Stimulated activated CD4-positive, alpha-beta T cell treated with anti-CD3 and anti-CD28 coated beads, Interleukin-15, amount 100 ng/mL, for 1 hour (primary cell): ENCODE measurements at places on chromosomes 6 and 20.

GRCh38 chr6:47168180-47168579, 126.0 kb upstream of the ADGRF1 start:
- no peak for DNase-seq

DNA sequence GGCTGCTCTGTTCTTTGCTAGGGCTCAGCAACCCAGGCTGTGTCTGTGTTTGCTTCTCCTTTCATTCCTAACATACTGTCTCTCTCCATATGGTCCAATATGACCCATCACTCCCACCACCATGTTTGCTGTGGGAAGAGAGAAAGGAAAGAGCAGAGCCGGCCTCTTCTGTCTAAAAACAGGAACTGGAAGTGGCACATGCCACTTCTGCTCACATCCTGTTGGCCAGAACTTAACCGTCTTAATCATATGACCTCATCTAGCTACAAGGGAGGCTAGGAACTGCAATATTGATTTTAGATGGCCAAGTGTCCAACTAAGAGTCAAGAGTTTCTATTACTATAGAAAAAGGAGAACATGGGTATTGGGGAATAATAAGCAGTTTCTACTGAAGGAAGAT, 212.5 kb upstream of the CHD6 start:
- no peak for DNase-seq

- no peak for DNase-seq
Observed at GRCh38 chr20:20780127-20780824, 67.8 kb upstream of the RALGAPA2 start.

- no peak for DNase-seq
Observed at GRCh38 chr6:150435832-150436231, 67.0 kb downstream of the IYD start.

DNA sequence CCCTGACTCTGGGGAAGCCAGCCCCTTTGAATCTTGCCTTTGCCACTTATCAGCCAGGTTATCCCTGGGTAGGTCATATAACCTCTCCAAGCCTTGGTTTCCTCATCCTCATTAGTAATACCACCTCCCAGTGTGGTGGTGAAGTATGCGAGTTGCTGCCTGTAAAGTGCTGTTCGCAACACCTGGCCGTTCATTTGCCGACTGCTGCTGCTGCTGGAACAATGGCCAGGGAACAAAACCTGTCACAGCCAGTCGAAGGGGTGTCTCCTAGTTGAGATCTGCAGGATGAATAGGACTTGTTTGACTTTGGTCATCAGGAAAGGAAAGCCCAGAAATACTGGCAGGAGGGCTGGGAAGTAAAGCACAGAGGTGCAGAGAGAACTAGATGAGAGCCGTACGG, 6.1 kb downstream of the MANBAL start:
- no peak for DNase-seq

DNA sequence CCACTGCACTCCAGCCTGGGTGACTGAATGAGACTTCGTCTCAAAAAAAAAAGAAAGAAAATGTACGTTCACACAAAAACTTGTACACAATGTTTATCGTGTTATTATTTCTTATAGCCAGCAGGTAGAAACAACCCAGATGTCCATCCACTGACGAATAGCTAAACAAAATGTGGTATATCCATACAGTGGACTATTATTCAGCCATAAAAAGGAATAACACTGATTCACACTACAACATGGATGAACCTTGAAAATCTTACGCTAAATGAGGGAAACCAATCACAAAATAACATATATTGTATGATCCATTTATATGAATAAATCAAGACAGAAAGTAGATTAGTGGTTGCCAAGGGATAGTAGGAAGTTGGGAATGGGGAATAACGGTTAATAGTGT, 75.1 kb upstream of the EPB41L1 start:
- no peak for DNase-seq

- DNase-seq: no peak
Observed at GRCh38 chr6:75813476-75814250, 64.6 kb downstream of the MYO6 start.

DNA sequence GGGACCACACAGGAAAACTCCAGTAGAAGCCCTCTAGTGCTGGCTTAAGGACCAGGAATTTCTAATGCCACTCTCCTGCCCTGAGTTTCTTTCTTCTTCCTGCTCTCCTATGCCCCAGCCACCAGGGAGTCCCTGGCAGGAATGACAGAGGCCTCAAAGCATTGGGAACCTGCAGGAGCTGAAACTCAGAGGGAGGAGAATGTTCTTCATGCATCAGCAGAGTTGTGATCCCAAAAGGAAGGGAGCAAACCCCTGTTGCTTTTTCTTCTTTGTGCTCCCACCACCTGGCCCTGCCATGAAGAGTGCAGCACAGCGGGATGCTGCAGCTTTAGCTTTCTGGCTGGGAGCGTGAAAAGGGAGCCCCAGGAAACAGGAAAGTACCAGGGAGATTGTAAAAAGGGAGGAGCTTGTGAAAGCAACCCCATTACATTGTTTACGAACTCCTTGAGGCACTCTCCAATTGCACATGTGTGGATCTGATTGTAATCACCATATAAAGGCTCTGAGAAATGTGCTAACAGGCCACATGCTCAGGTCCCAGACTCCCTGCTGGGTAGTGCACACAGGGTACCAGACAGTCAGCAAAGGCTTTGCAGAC, 34.7 kb upstream of the FKBP1A start:
- no peak for DNase-seq

DNA sequence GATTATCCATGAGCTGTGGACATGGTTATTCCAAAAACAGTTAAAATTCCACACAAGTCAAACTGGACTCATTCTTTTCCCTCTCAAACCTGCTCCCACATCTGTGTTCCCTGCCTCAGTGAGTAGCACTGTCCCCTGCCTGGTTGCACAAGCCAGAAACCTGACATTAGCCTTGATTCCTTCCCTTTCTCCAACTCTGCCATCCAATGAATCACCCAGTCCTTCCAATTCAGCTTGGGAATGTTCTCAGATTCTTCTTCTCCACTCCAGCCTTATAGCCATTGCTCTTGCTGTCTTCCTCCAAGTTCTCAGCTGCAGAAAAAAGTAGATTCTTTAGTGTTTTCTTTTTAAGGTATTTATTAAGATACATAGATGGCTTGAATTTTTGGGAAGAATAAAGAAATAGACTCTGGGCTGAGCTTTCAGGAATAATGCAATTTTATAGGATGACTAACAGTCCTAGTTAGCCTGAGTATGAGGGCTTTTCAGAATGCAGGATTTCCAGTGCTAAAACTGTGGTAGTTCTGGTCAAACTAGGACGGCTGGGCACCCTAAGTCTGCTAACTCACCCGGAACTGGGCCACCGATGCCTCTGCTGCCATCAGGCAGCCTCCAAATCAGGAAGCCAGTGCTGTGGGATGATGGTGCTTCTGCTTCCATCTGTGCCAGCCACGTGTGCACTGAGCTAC, 18.2 kb upstream of the SASH1 start:
- DNase-seq: no peak

GRCh38 chr20:47886454-47887041, 101.3 kb upstream of the SULF2 start:
- no peak for DNase-seq

DNA sequence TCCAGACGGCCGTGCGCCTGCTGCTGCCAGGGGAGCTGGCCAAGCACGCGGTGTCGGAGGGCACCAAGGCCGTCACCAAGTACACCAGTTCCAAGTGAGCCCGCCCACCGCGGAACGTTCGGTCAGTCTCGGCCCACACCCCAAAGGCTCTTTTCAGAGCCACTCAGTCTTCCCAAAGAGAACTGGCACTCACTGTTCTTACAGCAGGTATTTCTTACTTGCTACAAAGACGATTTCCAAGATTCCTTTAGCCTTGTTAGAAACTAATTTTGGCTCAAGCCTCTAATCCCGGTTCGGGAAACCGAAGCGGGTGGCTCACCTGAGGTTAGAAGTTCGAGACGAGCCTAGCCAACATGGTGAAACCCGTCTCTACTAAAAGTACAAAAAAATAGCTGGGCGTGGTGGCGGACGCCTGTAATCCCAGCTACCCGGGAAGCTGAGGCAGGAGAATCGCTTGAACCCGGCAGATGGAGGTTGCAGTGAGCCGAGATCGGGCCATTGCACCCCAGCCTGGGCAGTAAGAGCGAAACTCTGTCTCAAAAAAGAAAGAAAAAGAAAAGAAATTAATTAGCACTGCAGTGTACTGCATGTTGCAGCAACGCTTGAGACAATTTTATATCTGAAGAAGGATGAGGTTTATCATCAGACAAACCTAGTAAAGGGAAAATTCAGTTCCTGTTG, 73.1 kb downstream of the OR2B2 start:
- no peak for DNase-seq

DNA sequence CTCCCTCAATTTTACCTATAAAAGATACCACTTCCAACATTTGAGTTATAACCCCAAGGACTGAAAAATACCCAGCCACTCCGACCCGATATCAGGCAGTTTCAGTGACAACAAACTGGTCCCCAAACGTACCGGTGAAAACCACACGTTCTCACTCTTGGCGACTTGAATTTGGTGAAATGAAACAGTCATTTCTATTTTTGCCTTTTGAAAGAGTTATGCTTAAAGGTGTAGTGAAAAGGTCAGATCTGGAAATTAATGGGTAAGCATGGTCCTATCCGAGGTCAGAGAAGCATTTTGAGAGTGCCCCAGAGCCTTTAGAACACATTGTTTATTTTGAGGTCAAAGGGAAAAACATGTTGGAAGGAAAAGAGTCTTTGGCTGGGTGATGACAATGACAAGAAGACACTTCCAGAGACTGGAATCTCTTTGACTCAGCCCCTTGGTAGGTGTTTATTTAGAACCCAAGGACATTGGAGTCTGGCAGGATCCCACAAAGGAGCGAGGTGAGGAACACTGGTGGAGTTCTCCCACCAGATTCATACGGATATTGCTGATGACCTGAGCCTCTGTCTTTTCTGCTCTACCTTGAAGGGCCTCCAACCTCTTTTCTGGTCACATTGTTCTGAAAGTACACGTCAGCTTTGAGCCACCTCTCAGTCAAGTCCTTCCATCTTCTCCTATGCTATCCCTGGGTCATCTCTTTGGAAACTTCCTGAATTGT, 235.0 kb downstream of the GMPR start:
- no peak for DNase-seq

DNA sequence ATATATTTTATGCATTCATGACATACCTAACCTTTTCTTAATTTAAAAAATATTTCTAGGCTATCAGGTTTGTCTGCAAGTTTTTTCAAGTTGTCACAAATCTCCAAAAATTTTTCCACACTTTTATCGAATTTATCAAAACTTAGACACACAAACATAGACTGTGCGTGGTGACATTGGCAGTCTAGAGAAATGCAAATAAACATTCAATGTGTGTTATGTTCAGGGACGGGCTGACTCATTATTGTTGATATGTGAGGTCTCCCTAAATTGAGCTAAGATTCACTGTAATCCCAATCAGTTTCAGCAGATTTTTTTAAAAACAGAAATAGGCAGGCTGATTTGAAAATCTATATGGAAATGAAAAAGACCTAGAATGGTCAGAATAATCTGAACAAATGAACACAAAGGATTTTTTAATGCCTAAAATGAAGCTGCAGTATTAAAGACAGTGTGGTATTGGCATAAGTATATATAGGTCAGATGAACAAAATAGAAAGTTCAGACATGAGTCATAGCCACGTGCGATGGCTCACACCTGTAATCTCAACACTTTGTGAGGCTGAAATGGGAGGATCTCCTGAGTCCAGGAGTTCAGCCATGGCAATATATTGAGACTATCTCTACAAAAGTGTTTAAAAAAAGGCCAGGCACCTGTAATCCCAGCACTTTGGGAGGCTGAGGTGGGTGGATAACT, 19.2 kb downstream of the BLTP3A start:
- no peak for DNase-seq

- peak; percentile 2 for DNase-seq
Observed at GRCh38 chr20:24389686-24390085, 79.7 kb upstream of the SYNDIG1 start.

GRCh38 chr6:20846602-20847028, 312.4 kb downstream of the CDKAL1 start:
- no peak for DNase-seq

- DNase-seq: no peak
Observed at GRCh38 chr20:25250508-25250907, 2.6 kb downstream of the PYGB start.

GRCh38 chr6:164628302-164628931, 681.0 kb downstream of the C6orf118 start:
- no peak for DNase-seq

DNA sequence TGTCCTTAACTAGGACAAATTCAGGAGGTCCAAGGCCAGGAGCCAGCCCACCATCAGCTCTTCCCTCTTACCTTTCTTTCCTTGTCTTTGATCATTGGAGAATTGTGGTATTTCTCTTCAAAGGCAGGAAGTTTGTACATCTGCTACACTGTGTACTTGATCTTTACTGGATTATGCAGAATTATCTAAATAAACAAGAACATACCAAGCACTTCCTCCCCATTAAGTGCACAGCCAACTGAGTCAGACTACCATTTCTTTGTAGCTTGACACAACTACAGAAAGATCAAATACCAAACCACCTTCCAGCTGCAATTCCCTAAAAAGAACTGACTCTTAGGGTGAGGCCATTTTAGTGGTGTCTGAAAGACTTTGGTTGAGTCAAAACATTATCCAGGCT, 195.1 kb downstream of the HDGFL1 start:
- DNase-seq: no peak
